ENCODE measurements at places on chromosomes 2 and 18.

DNA sequence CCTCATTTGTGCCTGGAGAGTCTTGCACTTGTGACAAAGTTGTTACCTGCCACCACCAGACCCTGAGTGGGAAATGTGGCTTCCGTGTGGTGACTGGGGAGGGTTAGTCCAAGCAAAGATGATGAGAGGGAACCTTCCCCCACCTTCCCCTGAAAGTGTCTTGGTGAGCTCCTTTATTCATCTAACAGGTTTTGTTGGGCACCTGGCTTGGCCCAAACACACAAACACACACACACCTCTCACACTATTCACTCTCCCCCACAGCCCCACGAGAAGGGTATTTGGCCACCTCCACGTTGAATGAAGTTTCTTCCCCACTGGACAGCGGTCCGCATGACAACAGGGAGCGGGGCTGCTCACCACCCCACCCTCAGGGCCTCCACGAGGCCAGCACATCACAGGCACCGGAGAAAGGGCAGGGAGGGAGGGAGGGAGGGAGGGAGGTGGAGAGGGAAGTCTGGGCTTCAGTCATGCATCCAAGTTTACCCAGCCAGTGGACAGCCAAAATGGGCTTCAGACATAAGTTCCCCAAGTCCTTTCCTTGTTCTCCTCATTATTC is 1.4 kb downstream of the CIB4 start:
- no peak for DNase-seq

GRCh38 chr2:235669983-235670962 is 176.4 kb downstream of the AGAP1 start:
- peak; percentile 78 for DNase-seq

- DNase-seq, result no peak
These were observed 166.1 kb upstream of the RAB6C start for GRCh38 chr2:129813404-129813803.

- DNase-seq, result no peak
These were observed 205.3 kb downstream of the LRP1B start for GRCh38 chr2:141925511-141925910.

GRCh38 chr18:11757084-11757590 is 68.1 kb downstream of the GNAL start:
- DNase-seq, result no peak

DNA sequence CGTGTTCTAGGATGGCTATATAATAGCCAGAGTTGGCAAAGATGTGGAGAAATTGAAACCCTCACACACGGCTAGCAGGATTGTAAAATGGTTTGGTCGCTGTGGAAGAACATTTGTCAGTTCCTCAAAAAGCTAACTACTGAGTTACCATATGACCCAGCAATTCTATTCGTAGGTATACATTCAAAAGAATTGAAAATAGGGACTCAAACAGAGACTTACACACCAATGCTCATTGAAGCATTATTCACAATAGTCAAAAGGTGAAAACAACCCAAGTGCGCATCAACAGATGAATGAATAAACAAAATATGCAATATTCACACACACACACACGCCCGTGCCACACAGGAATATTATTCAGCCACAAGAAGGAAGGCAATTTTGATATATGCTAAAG is 98.7 kb downstream of the PLA2R1 start:
- no peak for DNase-seq

GRCh38 chr2:45344502-45344901 is 266.6 kb downstream of the SRBD1 start:
- no peak for DNase-seq

- DNase-seq, result no peak
These were observed 31.1 kb upstream of the PNO1 start for GRCh38 chr2:68126561-68126960.

DNA sequence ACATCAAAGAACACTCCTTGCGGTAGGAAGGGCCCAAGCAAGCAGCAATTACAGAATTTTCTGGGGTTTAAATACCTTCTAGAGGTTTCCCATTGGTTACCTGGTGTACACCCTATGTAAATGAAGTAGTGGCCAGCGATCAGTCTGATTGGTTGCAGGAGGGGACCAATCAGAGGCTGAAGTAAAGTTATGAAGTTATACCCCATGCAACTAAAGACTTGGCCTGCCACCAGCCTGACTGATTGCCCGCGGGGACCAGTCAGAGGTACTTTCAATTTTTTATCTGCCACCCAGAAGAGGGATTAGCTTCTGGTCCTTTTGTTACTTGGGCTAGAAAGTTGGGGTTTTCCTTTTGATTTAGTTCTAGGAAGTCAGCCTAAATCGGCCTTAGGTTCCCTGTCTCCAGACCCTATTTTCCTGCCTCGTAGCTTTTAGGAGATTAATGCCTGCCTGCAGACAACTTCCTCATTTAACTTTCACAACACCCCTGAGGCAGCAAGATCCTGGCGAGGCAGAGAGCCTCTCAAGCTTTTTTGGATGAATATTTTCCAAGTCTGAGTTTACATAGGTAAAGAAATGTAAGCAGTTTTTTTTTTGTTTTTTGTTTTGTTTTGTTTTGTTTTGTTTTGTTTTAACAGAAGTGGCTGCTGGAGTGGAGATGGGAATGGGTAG is 1.5 kb upstream of the DGUOK start:
- DNase-seq, result no peak

- DNase-seq, result no peak
These were observed 75.4 kb upstream of the TWSG1 start for GRCh38 chr18:9259173-9259572.

GRCh38 chr2:74845217-74845751 is 11.4 kb downstream of the HK2 start:
- DNase-seq, result peak; percentile 88

DNA sequence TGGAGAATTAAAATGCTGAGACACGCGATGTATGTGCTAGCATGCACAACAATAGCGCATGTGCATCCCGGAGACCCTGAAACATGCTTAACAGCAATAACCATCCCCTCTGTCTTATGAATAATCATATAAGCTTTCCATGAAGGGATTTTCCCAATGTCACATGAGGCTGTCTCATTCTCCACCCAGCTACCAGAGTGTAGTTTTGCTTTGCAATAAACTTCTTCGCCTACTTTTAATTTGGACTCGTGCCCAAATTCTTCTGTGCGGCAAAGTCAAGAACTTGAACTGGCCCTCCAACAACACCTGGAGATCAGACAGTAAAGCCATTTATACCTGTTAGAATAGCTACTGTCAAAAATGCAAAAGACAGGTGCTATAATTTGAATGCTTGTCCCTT is 15.5 kb downstream of the LYG1 start:
- DNase-seq, result no peak

- DNase-seq, result no peak
These were observed 902.6 kb upstream of the GCFC2 start for GRCh38 chr2:76613330-76613729.

DNA sequence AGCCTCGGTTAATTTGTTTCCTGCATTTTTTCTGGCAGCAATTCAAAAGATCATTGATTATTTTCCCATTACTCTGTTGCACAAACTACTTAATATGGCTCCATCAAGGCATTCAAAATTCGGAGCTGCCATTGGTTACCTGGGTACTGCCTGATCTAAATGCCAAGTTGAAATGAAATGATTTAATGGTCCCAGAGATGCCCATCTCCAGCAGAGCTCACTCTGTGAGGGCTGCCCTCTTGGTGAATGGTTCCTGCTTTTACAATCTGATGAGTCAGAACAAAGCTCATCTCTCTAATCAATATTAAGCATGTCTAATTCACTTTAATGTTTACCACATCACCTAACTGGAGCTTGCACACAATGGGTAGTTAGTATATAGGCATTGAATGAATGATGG is 126.1 kb downstream of the CTNNA2 start:
- no peak for DNase-seq
